ENCODE measurements at places on chromosomes 16 and 17.

DNA sequence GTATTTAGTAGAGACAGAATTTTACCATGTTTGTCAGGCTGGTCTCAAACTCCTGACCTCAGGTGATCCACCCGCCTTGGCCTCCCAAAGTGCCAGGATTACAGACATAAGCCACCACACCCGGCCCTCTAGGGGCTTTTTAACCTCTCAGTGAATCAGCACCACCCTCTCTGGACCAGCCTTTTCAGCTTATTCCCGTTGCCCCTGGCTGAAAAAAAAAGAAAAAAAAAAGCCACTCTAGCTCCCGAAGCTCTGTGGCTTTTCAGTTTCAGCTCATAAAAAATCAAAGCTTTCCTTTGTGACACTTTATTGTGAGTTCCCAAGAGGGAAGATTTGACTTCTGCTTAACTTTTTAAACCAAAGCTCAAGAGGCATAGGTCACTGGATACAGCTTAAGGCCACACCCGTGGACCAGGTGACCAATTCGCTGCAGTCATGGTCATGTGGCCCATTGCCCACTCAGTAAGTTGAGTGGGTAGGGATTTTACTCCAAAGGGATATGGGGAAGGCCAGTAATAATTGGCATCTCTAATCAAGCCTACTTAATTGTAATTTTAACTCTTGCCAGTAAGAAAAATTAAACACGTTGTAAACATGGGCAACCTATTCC is 46.6 kb upstream of the MED13 start:
- no peak for ATAC-seq

GRCh38 chr17:42294469-42295398 is 6.4 kb downstream of the STAT5A start:
- no peak for ATAC-seq

- no peak for ATAC-seq
These were observed 285.3 kb upstream of the IRX5 start for GRCh38 chr16:54645345-54645744.

GRCh38 chr16:31260136-31260931 is 559 bp downstream of the ITGAM start:
- ATAC-seq, result no peak

GRCh38 chr17:36730857-36731490 is 129.6 kb downstream of the MRM1 start:
- ATAC-seq, result no peak

GRCh38 chr16:24328835-24329452 is 72.8 kb downstream of the CACNG3 start:
- ATAC-seq, result no peak

- ATAC-seq, result no peak
These were observed 8.3 kb upstream of the CDC6 start for GRCh38 chr17:40279402-40279801.

DNA sequence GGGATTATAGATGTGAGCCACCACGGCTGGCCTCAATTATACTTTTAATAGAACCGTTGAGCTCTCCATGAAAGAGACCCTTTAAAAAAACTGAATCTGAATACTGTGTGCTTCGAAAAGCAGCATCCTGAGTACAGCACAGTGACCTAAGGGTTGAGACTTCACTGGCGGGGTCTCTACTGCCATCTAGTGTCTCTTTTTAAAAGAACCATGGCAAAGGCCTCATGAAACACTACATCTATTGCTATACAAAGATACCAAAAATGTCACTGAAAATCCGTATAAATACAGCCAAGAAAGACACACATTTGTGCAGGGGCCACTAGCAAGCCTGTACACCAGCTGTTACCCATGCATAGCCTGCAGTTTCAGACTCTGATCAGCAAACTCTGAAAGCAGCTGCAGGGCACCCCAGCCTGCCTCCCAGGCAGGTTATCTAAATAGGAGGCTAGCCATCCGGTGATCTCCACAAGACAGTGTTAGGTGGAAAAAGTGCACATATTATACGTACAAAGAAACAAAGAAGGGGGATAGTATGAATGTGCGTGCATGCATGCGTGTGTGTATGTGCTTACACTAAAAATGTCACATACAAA is 35.3 kb downstream of the NPLOC4 start:
- peak; percentile 87 for ATAC-seq

- ATAC-seq, result no peak
These were observed 154.0 kb upstream of the MAF start for GRCh38 chr16:79754501-79754900.

DNA sequence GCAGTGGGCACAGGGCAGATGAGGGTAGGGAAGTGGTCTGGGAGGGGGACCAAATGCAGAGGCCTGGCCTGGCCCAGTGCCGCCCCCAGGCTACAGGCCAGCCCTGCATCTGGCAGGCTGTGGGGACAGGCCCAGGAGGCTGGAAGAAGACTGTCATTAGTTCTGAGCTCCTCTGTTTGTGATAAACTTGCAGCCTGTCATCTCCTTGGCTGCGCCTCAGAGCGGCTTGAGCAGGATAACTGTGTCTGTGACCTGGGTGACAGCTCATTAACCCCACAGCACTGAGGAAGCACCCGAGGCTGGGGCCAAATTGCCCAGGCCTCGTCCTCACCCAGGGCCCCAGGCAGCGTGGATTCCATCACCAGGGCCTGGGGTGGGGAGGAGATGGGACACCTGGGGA is 23.9 kb downstream of the ABCC3 start:
- no peak for ATAC-seq

GRCh38 chr16:3020604-3021448 is 658 bp downstream of the TNFRSF12A start:
- ATAC-seq, result no peak

GRCh38 chr17:75763613-75764416 is 1.2 kb downstream of the GALK1 start:
- ATAC-seq, result no peak

DNA sequence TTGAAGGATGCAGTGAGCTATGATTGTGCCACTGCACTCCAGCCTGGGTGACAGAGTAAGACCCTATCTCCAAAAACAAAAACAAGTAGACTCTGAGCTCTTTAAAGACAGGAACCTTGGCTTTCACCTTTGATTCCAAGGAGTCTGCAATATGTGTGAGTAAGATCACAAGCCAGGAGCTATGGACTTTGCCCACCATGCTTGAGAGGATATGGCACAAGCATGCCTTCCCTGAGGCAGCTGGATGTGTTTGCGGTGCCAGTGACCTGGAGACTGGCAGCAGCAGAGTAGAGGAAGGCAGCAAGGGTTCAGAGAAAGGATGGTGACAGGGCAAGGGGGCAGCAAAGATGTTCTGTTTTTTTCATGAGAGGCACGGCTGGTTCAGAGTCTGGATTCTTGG is 14.5 kb upstream of the PRKCA start:
- ATAC-seq, result no peak

GRCh38 chr16:1348926-1349325 is 2.8 kb downstream of the TSR3 start:
- ATAC-seq, result no peak

DNA sequence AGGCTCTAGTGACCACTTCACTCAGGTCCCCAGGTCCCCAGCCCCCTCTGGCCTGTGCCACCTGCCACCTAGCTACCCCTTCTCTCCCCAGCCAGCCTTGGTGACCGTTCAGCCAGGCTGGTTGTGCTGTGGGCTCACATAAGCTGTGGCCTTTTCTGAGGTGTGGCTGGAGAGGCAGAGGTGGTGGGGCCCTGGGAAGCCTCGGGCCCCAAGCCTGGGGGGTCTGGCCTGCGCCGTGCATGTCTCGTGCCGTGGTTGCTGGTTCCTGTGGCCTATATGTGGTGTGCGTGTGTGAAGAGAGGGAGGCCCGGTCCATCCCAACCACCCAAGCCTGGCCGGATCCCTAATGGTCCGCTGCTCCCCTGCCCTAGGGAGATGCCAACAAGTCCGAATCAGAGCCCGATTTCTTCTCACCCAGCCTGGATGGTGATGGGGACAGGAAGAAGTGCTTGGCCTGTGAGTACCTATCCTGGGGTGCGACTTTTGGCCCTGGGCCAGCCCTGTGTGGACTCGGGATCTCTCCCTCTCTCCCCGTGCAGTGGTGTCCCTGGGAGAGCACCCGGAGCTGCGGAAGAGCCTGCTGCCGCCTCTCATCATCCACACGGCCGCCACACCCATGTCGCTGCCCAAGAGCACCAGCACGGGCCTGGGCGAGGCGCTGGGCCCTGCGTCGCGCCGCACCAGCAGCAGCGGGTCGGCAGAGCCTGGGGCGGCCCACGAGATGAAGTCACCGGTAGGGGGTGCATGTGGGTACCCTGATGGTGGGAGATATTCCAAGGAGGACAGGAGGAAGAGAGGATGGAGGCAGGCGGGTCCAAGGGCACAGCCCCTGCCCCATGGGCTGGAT is 35.9 kb downstream of the CACNA1G start:
- no peak for ATAC-seq

GRCh38 chr17:49975531-49975930 is 6.5 kb downstream of the DLX4 start:
- ATAC-seq, result no peak

- no peak for ATAC-seq
These were observed 35.6 kb downstream of the YPEL2 start for GRCh38 chr17:59366773-59367656.

- no peak for ATAC-seq
These were observed 36.5 kb downstream of the NCOR1 start for GRCh38 chr17:16178836-16179235.

DNA sequence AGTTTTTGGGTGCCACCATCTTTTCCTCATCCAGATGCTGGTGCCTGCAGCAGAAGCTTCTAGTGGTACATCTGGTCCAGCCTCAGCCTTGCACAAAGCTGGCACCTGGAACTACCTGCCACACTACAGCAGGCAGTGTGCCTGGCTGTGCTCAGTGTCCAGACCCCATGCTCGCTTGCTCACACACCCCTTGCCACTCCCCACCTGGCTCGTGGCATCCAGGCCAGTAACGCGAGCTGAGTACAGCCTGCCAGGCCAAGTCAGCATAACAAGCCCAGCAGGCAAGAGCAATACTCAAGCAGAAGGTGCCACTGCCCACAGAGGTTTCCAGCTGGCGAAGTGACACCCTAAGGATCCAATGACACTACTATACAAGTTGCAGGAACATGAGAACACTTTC is 29.7 kb upstream of the KIF2B start:
- no peak for ATAC-seq

DNA sequence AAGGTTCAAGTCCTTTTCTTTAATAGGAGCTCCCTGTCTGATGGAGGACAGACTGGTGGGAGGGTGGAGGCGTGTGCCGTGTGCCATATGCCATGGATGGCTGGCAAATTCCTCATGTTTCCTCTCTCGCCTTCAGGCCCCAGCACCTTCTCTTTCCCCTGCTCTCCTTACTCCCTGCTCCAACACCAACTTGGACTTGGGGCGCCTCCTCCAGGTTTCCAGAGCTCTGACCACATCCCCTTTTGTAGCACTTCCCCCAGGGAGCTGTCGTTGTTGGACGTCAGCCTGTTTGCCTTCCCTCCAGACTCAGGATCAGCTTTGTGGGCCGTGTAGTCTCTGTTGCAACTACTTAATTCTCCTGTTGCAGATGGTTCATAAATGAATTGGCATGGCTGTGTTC is 30.7 kb downstream of the TMC7 start:
- no peak for ATAC-seq

GRCh38 chr16:53282975-53283946 is 151.0 kb upstream of the RBL2 start:
- ATAC-seq, result no peak

DNA sequence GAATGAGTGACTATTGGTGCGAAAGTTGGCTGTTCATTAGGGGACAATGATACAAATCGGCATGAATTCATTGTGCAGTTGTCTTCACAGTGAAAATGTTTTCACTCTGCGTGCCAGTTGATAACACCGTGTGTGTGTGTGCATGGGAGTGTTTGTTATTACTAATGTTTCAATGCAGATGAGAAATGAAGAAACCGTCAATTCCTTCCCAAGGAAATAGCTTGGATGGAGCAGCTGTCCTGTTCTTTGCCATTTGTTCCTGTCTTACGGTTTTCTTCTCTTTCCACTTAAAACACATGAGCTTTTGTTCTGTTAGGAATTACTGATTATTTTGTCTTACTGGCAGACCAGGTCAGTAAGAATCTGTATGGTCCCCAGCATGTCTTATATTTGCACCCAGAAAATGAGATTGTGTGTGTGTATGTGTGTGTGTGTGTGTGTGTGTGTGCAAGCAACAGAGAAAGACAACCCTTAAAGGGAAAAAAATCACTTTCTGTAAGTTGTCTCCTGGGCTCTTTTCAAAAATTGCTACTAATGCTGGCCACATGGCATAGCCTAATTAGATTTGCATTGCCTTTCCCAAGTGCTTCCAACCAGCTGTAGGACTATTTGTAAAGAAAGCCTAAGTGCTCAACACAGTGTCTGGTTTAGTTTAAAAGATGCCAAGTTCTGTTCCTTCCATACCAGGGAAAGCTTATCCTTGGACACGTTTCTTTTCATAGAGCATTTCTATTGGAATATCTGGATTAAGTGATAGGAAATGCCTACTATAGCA is 23.8 kb downstream of the SHISA9 start:
- ATAC-seq, result no peak

- ATAC-seq, result peak; percentile 76
These were observed at the start of gene ABCC1 for GRCh38 chr16:15949210-15950160. Gene ABCC1 (plus strand): TSS chr16:15949616. CDS start chr16:15949752, 136 bp downstream.

- no peak for ATAC-seq
These were observed 115.2 kb upstream of the NETO2 start for GRCh38 chr16:47258874-47259461.

DNA sequence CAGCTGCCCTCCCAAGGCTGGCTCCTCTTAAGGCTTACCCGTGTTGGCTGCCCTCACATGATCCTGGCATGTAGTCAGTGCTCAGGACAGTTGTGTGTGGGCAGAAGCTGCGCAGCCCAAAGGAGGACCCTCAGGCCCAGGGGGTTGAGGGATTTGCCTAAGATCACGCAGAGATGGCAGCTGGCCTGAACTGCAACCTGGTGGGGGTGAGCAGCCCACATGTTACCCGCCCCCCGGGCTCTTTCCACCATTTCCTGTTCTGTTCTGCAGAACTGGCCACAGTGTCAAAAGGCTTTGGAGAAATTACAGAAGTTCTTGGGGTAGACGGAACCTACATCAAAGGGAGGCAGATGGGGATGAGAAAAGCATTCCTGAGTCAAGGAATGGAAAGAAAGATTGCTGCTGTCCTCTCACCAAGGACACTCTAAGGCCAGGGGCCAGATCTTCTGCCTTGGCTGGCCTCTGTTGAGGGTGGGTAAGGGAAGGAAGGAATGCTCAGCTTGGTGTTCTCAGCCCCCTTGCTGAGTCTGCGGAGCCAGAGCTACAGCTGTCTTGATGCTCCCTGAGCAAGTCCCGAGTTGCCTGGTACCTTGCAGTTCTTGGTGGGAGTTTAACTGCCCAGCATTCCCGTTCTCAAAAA is 53.0 kb downstream of the EPN2 start:
- no peak for ATAC-seq

- no peak for ATAC-seq
These were observed 47.6 kb upstream of the CDC42EP4 start for GRCh38 chr17:73359352-73359751.

DNA sequence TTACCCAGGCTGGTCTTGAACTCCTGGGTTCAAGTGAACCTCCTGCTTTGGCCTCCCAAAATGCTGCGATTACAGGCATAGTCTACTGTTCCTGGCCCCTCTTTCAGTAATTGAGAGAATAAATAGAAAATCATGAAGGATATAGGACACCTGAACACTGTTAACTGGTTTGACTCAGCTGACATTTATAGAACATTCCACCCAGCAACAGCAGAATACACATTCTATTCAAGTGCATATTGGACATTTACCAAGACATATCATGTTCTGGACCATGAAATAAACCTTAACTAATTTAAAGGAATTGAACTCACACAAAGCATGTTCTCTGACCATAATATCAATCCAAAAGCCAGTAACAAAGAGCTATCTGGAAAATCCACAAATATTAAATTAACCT is 19.8 kb upstream of the BAIAP2 start:
- ATAC-seq, result no peak

- no peak for ATAC-seq
These were observed 300.6 kb upstream of the CDH5 start for GRCh38 chr16:66065925-66066324.
